ENCODE measurements at places on chromosomes 5 and 9.

DNA sequence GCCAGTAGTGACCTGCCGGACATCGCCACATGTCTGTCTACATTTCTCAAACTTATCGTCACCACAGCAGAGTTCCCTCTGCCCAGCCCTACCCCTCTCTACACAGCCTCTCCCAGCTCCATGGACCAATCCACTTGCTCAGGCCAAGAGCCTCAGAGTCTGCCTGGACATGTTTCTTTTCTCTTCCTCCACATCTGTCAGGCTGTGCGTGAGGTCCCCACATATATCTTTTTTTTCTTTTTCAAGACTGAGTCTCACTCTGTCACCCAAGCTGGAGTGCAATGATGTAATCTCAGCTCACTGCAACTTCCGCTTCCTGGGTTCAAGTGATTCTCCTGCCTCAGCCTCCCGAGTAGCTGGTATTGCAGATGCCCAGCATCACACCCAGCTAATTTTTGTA, 62.7 kb upstream of the GGTA1 start:
- DNase-seq = no peak

DNA sequence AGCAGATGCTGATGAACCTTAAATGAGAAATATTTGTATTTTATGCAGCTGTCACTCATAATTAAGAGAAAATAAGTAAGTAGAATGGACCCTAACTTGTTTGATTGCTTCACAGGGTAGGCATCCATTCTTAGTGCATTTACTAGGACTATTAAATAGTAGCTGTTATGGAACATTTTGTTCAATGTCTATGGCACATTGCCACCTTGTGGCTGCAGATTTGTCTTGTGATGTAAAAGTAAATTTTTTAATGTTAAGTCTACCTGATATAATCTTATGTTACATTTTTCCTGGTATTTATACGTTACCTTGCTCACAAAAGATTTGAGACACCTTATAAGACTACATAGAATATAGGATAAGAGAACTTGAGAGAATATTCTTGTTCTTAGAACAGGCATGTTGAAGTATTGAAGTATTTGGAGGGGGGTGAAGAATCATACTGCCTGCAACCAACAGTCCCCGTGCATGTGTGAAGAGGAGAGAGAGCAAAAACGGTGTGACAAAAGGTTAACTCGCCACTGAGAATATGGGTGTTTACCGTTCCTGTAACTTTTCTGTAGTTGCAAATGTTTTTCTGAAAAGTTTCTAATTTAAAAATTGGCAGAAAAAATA, 161.1 kb downstream of the MAST4 start:
- no peak for DNase-seq

GRCh38 chr5:81161012-81161601, 72.0 kb upstream of the CKMT2 start:
- DNase-seq = no peak

DNA sequence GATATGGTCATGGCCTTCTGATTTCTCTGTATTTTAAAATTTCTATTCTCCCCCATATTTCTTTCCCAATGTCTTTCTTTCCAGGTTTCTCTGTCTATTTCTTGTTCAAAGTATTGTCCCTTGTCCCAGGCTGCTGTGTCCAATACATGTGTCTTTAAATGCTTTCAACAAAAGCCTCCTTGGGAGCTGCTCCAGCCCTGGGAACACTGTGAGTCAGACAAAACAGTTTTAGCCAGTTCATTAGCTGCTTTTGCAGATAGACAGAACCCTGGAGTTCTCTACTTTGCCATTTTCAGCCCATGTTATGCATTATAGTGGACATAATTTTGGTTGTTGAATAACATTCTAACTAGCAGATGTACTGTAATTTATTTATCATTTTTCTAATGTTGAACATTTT, 20.5 kb upstream of the JAK2 start:
- DNase-seq = no peak

- no peak for DNase-seq
These were observed 14.9 kb downstream of the PFDN1 start for GRCh38 chr5:140287801-140288521.

DNA sequence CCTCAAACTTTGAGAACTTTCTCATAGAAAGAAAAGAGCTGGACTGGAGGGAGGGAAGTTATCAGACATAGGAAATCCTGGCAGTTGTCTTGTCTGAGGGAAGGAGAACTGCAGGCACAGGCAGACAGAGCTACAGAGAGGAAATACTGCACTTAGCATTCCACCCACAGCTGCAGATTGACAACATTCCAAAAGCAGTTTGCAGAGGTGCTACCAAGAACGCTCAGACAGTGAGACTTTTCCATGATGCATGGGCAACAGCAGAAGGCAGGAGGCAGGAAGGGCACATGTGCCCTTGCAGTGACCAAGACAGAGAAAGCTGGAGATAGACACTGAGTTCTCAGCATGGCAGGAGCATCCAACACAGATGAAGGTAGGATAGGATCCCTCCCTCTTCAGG, 327.5 kb upstream of the ZNF462 start:
- no peak for DNase-seq

- DNase-seq = no peak
These were observed 91.4 kb upstream of the IRX4 start for GRCh38 chr5:1974081-1974480.

DNA sequence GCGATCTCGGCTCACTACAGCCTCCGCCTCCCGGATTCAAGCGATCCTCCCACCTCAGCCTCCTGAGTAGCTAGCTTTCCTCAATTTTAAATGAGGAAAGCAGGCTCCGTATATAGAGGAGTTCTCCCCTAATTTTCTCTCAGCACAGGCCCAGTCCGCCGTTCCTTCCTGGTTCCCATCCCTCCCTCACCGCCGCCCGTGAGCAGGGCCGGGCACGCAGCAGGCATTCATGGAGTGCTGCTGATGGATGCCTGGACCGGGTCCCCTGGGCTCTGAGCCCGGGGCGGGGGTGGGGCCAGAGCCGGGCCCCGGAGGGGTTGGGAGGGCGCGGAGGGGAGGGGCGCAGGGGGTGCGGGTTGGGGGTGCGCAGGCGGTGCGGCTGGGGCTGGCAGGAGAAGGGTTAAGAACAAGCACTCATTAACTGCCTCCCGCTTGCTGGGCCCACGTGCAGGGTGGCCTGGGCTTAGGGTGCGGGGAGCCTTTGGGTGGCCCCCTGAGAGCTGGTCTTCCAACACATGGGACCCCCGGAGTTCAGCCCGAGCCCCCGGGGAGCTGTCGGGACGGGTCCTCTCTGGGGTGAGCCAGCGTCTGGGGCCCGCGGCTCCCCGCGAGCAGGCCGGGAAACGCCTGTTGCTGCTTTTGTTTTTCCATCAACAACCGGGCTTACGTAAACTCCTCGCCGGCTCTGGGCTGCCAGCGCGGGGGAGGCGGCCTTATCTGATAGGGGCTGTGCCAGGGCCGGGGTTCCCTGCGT, 33.7 kb downstream of the LHX2 start:
- no peak for DNase-seq

- no peak for DNase-seq
These were observed 179.0 kb downstream of the MAN2A1 start for GRCh38 chr5:109868737-109869136.

GRCh38 chr5:60943624-60944023, 1.2 kb downstream of the ERCC8 start:
- DNase-seq = no peak

DNA sequence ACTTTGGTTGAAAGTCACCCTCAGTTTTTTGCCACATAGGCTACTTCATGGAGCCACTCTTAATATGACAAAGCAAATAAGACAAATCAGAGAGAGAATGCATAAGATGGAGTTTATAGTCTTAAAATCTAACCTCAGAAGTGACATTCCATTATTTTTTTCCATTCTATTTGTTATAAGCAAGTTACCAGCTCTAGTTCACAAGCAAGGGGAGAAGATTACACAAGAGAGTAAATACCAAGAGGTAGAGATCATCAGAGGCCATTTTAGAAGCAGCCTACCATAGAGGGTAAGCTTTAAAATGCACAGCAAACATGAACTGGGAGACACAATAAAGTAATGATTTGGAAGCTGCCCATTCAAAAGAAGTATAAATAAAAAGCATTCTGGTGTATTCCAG, 651.3 kb upstream of the MEF2C start:
- no peak for DNase-seq

DNA sequence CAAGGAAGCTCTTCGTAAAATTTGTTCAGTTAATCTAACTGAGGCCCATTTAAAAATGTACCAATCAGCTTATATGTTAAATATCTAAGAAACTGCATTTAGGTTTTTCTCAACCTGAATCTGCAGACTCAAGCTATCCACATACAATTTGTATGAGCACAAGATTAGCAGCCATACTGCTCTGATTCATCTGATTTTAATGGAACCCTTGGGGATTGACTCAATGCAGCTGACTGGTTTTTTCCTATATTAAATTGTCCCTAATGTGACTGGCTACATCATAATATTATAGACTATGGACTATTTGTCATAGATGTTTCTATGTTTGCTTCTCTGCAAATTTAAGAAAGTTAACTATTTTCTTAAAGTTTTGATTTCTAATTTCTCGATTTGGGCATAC, 451.0 kb upstream of the TUSC1 start:
- DNase-seq = no peak

DNA sequence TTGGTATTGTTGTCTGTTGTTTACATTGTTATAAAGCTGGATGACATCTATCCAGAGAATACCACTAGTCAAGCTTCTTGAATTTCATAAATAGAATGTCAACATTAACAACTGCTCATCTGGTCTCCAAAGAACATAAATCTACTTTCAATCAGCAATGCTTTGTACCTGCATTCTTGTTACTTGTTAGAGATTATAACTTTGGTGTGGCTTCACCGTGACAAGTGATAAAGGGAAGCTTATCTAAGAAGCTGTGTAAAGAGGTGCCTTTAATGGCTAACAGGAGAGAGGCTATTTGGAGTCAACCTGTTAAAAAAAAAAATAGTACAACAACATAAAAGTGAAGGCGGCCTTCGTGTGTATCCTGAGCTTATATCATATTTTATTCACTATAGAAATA, 41.8 kb downstream of the MUSK start:
- DNase-seq = no peak

GRCh38 chr9:16625811-16626210, 244.7 kb downstream of the BNC2 start:
- DNase-seq = no peak

DNA sequence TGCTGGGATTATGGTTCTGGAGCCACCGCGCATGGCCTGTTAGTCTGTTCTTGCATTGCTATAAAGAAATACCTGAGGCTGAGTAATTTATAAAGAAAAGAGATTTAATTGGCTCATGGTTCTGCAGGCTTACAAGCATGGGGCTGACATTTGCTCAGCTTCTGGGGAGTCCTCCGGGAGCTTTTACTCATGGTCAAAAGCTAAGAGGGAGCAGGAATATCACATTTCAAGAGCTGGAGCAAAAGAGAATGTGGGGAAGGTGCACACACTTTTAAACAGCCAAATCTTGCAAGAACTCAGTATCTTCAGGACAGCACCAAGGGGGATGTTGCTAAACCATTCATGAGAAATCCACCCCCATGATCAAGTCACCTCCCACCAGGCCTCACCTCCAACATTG, 12.1 kb downstream of the JAK2 start:
- DNase-seq = no peak

- no peak for DNase-seq
These were observed 24.2 kb downstream of the CSNK1A1 start for GRCh38 chr5:149526845-149527590.

DNA sequence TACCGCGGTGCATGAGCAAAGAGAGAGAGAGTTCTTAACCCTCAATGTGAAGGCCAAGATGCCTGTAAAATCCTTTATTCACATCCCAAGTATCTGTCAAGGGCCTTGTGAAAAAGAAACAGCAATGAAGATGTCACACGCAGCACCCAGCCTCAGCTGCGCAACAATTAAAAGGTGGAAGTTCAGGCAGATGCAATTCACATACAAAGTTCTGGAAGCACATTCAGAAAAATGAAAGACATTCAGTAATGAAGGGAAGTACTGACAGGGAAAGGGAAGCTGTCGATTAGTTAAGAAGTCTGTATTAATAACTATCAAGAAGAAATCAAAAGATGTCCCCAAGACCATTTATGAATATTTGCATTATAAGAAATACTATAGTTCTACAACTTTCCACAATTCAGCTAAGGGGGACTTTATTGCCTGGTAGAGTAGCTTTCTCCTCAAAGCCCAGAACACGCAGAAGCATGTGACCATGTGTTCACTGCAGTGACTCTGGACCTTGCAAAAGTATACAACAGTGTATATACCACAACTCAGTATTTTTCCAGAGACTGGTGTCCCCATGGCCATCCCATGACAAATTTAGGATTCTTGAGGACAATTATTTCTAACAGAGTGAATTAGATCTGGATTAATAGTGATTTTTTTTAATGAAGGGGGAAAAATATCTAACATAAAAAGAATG, 137.5 kb downstream of the CDK5RAP2 start:
- no peak for DNase-seq

GRCh38 chr5:147658293-147658932, 124.1 kb downstream of the JAKMIP2 start:
- DNase-seq = no peak

DNA sequence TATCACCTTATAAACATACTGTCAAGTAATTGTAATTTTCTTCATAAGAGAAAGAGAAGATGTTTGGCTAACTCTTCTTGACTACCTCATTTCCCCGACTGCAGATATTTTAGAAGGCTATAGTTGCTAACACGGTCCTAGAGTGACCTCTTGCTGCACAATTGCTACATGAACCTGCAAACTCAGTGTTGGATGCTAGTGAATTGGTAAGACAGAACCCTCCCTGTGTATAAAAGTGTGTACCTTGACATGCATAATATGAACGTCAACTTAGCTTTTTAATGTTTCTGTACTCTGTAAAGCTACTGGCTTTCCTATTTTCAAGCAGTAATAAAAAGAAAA, 46.7 kb upstream of the CER1 start:
- no peak for DNase-seq

DNA sequence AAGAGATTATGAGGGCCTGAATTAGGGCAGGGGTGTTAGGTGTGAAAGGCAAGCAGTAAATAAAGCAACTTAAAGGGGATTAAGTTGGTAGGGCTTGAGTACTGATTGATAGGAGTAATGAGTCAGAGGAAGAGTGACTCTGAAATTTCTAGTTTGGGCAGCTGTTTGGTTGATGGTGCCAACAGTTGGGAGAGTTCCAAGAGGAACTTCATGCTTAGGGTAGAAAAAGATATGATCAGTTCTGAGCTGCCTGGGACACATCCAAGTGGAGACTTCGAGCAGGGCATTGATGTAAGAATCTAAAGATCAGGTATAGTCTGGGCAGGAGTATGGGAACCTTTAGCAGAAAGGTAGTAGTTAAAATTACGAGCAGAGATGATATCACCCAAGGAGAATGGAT, 10.2 kb downstream of the MAMDC2 start:
- DNase-seq = no peak

- no peak for DNase-seq
These were observed 65.1 kb upstream of the DNAH5 start for GRCh38 chr5:14009575-14009974.

Measured in stimulated activated CD4-positive, alpha-beta T cell treated with anti-CD3 and anti-CD28 coated beads, Interleukin-15, amount 100 ng/mL, for 1 hour (primary cell).